ENCODE measurements at places on chromosomes 2 and 18.

DNA sequence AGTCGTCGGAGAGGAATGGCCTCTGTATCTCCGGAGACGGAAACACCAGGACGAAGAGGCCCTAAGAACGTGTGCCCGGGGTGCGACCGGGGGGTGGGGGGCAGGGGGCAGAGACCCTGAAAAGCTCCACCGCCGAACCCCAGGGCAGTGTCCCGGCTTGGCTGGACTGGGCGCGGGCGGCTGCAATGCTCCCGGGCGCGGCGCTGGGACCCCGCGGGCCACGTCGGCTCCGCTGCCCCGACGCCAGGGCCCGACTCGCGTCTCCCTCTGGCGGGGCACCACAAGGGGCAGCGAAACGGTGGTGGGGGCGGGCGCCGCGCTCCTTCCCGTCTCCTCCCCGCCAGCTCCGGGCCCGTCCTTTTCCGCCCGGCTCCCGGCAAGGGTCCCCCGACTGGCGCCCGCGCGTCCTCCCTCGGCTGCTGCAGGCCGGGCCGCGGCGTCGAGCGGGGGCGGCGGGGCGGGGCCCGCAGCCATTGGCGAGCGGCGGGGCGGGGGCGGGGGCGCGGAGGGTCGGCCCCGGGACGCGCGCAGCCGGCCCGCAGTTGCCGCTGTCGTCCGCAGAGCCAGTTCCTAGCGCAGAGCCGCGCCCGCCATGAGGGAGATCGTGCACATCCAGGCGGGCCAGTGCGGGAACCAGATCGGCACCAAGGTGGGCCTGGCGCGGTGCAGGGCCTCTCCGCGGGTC lies at the start of gene TUBB6:
Gene TUBB6 (plus strand): TSS at position 541 of the 685 bp plus-strand sequence. CDS start 52 bp downstream, at position 593.
- no peak for DNase-seq

- no peak for DNase-seq
Measured at GRCh38 chr18:63107171-63107845, 212.3 kb downstream of the BCL2 start.

DNA sequence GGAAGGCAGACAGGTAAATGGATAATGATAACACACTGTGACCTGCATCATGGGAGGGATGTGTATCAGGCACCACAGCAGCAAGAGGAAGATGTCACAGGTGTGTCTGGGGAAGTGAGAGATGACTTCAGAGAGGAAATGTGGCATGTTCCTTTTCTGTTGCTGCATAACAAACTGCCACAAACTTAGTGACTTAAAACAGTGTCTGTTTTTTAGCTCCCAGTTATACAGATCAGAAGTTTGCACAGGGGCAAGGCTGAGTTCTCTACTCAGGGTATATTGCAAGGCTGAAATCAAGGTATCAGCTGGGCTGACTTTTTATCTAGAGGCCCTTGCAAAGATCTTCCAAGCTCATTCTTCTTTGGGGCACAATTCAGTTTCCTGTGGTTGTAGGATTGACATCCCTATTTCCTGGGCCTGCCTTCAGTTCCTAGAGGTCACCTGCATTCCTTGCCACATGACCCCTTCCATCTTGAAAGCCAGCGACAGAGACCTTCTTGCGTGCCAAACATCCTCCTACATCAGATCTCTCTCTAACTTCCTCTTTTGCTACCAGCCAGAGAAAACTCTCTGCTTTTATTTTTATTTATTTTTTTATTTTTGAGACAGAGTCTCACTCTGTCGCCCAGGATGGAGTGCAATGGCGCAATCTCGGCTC lies 2.1 kb upstream of the MAP3K2 start:
- DNase-seq, result no peak

GRCh38 chr2:233029321-233029720 lies 3.2 kb upstream of the NEU2 start:
- no peak for DNase-seq

DNA sequence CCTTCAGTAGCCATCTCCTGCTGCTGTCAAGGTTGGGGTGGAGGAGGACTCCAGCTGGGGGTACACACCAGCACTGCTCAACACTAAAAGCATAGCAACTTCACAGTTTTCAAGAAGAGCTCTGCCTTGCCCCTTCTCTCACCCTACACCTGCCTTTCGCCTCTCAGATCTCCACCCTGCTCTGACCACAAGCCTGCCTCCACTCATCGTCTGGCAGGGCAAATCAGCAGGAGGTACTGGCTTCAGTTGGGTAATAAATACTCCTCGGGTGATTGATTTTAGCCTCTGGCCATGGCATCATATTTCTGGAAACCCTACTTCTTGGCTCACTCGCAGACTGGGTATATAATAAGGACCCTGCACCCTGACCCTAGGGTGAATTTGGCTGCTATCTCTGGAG lies 3.1 kb upstream of the PRKAG3 start:
- DNase-seq, result no peak

GRCh38 chr2:230797515-230798495 lies 66.9 kb upstream of the ITM2C start:
- no peak for DNase-seq

- peak; percentile 43 for DNase-seq
Measured at GRCh38 chr2:130336877-130337734, 5.6 kb upstream of the IMP4 start.

GRCh38 chr2:11102956-11103860 lies 52.1 kb upstream of the SLC66A3 start:
- DNase-seq, result no peak

GRCh38 chr2:196413821-196414274 lies 225.7 kb upstream of the CCDC150 start:
- DNase-seq, result no peak

DNA sequence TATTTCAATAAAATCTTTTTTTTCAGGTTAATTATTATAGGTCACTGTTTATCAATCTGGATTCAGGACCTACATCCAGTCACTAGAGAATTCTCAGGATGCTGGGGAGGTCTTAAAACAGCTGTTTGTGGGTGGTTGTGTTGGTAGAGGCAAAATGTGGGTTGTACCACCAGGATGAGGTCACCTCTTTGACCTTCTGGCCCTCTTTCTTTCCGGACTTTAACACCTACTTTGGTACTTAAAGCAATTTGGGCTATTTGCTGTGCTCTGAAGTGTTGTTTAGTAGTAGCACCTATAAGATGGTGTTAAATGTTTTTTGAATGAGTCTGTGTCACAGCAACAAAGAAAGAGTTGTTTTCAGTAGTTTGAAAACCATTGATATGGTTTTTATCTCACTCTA lies 14.6 kb downstream of the EML4 start:
- no peak for DNase-seq

- no peak for DNase-seq
Measured at GRCh38 chr2:238722883-238723282, 125.0 kb upstream of the TWIST2 start.

- peak; percentile 29 for DNase-seq
Measured at GRCh38 chr2:86221066-86221684, 21.9 kb downstream of the MRPL35 start.

GRCh38 chr2:235389626-235390025 lies 104.2 kb upstream of the AGAP1 start:
- no peak for DNase-seq

DNA sequence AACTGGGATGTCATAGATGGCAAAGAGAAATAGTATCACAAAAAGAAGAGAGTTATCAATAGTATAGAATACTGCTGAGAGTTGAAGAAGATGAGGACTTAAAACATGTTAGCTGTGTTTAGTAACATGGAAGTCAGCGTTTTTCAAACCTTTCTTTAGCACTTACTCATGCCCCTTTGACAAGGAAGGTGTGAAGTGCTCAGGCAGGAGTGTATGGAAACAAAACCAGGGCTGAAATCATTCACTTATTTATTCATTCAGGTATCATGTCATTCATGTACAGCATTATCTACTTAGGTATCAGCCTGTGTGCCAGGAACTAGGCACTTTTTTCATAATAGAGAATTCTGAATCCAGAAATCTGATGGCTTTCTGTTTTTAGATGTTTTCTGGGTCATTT lies 27.2 kb downstream of the CD28 start:
- DNase-seq, result no peak

DNA sequence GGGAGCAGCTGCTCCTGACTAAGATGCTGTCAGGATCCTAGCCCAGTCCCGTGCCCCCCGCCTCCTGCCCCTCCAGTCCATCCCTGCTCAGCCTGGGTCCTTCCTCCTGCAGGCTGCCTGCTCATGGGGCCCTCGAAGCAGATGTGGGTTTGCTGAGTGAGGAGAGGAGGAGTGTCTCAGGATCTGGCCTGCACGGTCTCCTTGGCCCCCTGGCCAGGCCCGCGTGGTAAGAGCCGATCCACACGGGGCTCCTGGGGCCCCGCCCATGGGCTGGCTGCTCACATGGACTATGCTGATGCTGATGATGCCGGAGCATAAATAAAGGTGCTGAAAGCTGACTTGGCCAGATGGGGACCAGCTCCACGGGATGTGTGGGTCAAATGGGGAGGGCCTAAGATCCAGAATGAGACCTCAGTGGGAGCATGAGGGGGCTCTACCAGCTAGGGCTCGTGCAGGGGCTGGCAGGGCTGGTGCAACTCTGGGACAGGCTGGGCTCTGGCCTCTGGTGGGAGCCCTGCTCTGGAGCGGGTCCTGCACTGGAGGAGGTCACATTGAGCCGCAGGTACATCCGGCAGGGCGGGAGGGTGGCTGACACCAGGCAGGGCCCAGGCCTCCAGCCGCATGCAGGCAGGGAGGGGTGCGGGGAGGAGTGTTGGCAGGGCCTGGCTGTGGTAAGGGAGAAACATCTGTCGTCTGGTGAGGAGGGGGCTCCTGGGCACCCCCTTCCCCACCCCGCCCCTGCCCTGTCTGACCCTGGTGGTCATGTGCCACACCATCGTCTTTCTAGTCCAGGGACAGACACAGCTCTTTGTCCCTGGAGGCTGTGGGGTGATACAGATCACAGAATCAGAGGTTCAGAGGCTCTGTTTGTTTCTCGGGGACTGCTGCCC lies 275.3 kb upstream of the HDAC4 start:
- no peak for DNase-seq

GRCh38 chr2:88053934-88054781 lies 1.4 kb downstream of the KRCC1 start:
- DNase-seq, result no peak

Measured in stimulated activated CD8-positive, alpha-beta memory T cell treated with anti-CD3 and anti-CD28 coated beads, Interleukin-15, amount 100 ng/mL, for 24 hours (primary cell).